ENCODE measurements at places on chromosomes 4 and X.

GRCh38 chr4:188190461-188190860, 51.2 kb downstream of the TRIML1 start:
- no peak for DNase-seq

DNA sequence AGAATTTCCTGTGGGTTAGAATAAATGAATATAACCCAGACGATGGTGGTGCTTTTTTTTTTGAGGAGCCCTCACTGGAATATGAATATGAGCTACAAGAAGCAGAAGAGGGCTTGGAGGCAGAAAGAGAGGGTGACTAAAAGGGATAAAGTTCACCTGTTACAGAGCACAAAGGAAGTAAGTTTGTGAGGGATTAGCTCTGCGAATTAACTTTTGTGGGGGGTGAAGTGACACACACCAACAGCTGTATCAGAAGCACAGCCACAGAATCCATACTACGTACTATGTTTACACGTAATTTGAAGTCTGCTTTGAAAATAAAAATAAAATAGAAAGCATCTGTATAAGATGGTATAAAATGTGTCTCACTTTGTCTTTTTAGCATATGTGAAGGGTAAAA, 963.6 kb upstream of the DIAPH2 start:
- no peak for DNase-seq

DNA sequence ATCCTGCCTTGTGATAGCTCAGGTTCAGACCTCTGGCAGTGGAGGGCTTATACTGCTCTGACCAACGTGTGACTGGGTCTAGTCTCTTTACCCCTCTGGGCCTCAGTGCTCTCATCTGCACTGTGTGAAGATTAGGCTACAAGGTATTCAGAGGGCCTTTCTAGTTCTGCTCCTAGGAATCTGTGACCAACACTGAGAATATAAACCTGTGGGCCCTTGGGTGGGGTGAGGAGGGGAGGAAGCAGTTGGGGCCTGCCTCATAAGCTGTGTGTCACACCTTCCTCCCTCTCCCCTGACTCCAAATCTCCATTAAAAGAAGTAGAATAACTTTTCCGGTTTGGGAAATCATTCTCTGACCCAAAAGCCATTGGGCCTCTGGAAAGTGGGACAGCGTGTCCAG, 66.3 kb upstream of the MSN start:
- DNase-seq: no peak

DNA sequence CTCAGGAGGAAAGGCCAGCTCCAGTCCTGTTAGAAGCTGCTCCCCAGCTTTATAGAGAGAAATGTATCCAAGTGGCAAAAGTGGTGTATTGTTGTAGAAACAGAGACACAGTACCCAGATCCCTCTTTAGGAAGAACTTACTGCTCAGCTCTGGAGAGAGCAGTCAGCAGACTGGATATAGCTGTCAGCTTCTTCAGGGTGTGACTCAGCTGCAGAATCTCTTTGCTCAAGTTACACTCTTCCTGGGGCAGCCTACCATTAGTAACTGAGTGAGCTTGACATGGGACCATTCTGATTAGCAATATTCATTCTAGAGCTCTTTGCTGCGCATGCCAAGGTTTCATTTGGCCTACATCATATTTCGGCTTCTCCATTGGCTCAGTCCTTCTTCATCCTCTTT, 40.5 kb downstream of the ATP1B4 start:
- no peak for DNase-seq

- DNase-seq: no peak
Observed at GRCh38 chr4:92497141-92497540, 193.4 kb downstream of the GRID2 start.

GRCh38 chrX:42189576-42189975, 266.2 kb upstream of the CASK start:
- DNase-seq: no peak

DNA sequence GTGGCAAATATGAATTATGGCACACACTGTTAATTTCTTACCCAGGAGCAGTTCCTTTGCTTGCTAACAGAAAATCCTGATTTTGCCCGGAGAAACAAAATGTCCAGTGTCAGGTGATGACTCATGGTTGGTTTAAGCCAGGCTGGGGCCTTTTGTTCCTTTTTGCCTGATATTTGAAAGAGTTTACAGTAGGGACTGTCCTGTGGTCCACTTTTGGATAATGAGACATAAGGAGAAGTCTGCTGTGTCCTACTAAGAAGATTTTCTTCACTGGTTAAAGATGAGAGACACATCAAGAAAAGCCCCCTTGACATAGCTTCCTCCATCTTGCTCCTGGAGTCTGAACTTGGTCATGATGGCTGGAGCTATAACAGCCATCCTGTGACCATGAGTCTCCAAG, 12.1 kb upstream of the DRD5 start:
- DNase-seq: no peak

GRCh38 chr4:646460-646859, 21.1 kb downstream of the PDE6B start:
- no peak for DNase-seq

GRCh38 chrX:153469811-153470410, 465 bp downstream of the HAUS7 start:
- peak; percentile 41 for DNase-seq

- DNase-seq: peak; percentile 59
Observed at GRCh38 chrX:78029663-78030062, 60.2 kb upstream of the PGAM4 start.

DNA sequence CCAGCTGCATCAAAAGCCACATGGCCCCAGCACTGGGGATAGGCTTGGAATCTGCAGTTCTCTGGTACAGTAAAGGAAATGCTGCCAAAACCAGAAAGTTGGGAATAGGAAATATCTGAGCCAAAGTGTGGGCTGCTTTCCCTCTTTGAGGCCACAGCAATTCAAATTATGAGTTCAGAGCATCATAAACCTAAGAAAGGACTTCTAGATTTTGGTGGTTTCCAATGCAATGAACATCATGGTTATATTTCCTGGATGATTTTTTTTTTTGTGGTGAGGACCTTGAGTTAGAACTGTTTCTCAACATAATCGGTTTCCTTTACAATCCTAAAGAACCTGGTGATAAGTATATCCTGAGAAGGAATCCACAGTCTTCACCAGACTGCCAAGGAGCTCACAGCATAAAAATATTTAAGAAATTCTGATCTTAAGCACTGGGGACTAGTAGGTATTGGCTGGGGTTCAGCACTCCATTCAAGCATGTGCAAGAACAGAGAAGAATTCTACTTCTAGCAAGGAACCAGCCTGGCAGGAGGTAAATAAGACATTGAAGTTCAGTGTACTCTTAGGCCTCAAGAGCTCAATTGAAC, 29.8 kb upstream of the ARHGAP24 start:
- no peak for DNase-seq

GRCh38 chrX:65723706-65724105, 56.3 kb downstream of the MSN start:
- DNase-seq: no peak

GRCh38 chr4:96342790-96343455, 503.0 kb downstream of the PDHA2 start:
- no peak for DNase-seq

GRCh38 chr4:48692897-48693296, 87.2 kb downstream of the FRYL start:
- DNase-seq: no peak

GRCh38 chrX:50115973-50116372, 84.8 kb downstream of the AKAP4 start:
- no peak for DNase-seq

DNA sequence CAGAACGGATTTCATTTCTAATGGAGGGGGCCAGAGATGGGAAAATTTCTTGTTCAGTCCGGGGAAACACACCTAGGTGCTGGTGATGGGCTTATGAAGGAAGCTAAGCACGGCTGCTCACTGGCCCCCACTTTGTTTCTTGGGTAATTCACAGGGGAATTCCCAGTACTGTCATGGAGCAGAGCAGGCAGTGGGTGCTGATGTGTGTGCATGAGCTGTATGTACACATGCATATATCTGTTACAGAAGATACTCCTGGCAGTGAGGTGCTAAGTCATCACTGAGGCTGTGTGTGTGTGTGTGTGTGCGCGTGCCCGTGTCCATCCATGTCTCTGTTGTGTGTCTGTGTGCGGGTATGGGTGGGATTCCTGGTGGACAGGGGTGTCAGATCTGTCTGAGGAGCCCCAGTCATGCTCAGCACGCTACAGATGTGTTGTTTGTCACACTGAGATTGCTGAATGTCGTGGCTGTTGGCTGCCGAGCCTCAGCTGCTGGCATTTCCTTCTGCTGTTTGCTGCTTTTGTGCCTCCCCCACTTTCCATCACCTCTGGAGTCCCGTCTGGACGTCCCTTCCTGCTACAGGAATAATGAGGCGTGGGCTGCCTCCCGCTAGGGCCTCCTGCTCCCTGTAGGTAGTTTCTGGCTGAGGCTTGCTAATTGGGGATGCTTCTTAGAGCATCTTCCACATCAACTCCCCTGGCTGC, 53.3 kb downstream of the JADE1 start:
- DNase-seq: no peak

DNA sequence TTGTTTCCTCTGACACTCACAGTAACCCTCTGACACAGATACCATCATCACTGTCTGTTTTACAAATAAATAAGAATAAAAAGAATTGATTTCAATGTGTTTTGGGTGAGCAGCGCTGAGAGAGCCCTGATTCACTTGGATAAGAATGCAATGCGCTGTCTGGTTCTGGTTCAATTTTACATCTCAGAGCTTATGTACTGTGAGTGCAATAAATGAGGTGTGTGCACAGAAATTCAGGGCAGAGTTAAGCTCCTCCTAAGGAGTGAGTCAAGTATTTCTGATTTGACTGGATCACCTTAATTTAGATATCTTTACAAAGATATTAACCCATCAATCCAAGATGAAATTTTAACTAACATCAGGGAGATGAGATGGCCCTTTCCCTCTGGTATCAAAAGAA, 11.2 kb downstream of the FAM9C start:
- DNase-seq: no peak

DNA sequence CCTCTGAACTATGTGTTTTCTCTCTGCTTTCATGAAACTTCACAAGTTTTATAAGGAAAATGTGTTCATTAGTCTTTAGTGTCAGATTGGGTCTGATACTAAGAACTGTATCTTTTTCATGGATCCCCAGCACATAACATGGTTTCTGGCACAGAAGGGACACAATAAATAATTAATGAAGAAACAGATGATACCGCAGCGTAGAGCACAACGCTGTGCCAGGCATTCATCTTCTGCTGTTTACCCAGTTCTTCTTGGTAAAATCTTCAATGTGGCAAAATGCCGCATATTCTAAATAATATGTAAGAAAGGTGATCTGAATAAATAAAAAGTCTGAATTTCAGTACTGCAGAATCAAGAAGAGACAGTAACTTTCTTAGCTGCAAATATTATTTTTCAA, 12.3 kb downstream of the SCARB2 start:
- DNase-seq: no peak

DNA sequence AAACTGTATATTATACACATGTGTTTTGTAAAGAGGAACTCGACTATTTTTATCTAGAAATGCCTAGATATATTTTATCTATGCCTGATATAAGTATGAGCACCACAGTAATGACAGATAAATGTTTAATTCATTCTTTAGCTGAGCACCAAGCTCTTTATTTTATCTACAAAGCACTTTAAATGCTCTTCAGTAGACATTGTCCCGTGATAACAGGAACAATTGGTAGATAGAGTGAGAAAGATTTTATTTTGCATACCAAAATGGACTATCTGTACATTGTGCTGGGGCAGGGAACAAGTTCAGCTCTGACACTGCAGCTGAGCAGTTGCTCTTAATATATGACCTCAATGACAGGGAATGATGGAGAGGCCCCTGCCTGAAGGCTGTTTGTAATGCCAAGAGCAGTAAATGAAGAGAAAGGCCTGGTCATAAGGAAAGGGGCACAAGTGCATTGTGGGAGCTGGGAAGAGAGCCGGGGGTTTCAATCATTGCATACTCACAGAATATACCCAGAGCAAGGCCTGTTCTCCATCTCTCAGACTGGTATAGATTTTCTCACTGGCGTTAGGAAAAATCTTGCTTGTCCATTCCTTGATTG, 57.3 kb downstream of the SEPTIN11 start:
- no peak for DNase-seq

DNA sequence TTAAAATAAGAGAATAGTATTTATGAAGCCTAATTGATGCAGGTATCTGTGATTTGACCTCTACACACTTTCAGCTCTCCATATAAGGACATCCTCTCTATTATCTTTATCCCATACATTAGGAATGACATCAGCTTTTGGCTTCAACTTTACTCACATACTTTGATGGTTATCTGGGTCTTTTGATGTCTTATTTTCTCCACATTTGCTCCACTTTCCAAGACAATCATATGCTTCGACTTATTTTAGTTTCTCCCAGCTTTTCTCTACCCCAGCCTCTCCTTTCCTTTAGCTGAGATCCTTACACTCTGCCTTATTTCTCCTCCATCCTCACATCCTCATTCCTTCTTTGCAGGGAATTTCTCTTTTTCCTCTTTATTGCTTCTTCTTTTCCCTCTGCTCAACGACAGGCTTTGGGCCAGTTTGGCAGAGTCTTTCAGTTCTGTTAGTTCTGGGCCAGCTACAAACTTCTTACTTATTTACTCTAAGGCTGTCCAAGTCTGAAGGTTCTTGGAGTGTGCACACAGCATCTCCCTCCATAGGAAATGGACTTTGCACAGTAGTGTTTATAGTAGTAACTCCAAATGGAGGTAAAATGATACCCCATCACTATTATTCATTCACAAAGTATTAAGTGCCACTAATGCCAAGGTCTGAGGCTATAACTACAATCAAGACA, 50.5 kb downstream of the SLC4A4 start:
- no peak for DNase-seq

- no peak for DNase-seq
Observed at GRCh38 chr4:76250962-76251361, 559 bp upstream of the FAM47E start.

All from HEK293T (cell line).